CD4-positive, CD25-positive, alpha-beta regulatory T cell (primary cell): ENCODE measurements at places on chromosomes 2 and 18.
A peak's percentile ranks its signal among the peaks of the same experiment; 100 is the strongest.

- DNase-seq: no peak
Measured at GRCh38 chr18:36465276-36465675, 167.8 kb downstream of the FHOD3 start.

DNA sequence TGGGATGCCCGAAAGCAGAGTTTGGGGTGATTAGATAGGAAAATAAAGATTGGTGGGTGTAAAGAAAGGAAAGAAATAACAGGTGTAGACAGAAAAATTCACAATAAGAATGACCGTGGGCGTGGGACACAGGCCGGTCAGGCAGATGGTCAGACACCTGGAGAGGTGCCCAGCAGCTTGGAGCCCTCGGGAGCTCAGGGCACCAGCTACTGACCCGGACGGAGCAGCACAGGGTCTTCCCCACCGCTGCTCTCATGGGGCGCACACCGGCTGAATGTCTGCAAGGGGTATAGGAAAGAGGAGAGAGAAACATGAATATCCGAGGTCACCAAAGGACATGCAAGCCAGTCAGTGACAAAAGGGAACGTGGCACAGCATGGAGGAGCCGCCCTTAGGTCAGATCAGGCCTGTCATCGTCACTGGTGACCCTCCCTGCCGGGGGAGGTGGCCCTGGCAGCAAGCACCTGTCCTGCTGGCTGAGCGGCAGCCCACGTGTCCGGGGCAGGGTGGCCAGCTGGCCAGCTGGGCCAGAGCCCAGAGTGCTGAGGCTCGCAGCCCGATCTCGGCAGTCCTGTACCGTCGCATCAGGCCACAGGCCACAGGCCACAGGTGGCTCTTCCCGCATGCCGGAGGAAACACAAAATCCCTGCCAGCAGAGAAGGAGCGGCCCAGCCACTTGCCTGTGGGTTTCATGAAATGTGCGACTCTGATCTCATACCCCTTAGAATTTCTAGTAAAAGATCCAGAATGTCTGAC is 112.0 kb upstream of the NDUFV2 start:
- no peak for DNase-seq

DNA sequence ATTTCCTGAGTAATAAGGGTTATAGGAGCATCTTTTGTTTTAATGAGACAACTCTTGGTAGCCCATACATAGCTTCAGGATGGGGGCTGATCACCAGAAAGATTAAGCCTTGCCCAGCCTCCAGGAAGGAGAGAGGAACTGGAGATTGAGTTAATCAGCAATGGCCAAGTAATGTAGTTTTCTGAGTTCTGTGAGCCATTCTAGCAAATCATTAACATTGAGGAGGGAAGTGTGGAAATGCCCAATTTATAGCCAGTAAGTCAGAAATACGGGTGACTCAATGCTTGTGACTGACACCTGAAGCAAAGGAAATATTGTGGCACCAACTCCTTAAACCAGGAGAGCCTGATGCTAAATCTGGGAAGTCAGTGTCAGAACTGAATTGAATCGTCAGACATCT is 205.1 kb upstream of the SRD5A2 start:
- no peak for DNase-seq

DNA sequence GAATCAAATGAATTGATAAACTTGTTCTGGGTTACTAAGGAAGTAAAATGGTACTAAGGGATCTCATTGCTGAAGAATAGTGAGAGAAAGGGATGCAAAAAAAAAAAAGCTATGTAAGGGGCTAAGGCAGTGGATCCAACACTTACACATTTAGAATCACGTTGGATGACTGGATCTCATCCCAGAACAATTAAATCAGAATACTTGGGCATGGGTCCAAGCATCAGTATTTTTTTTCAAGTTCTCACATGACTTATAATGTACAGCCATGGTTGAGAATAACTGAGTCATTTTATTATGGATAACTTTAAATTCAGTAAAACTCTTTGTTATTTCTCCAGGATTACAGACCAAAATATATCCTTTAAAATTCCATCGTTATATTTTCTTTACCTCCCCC is 8.5 kb downstream of the DSC1 start:
- no peak for DNase-seq

- DNase-seq: no peak
Measured at GRCh38 chr2:9060819-9061218, 57.3 kb upstream of the MBOAT2 start.

DNA sequence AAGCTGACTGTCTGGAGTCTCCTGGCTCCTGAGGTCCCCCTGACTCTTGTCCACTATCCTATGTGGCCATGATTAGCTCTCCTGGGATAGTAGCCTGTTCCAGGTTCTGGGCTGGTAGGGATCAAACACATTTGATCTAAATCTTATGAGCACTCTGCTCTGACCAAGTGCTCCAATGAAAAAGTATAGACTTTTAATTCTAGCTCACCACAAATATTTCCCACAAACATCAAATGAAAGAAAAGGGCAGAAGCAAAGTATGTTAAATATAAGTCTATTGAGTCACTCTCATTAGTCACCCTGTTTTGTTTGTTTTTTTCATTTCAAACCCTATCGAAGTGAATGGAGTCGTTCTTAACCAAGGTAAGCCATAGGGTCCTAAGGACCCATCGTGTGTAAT is 39.7 kb upstream of the NEDD4L start:
- DNase-seq: no peak

DNA sequence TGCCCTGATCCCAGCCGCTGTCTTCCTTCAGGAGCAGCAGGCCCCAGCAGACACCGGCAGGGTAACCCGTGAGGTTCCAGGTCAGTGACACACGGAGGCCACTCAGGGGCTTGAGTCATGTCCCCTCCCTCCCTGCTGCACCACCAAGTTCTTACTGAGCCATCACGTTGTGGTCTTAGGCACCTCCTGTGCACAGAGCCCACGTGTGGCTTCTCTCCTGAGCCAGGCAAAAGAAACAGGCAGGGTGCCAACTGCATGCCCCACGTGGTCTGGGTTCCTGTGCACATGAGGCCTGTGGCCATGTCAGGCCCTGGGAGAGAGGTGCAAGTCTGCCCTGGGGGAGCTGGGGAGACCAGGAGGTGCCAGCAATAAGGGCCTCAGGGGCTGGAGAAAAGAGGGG is 264.8 kb downstream of the KLHL29 start:
- DNase-seq: no peak

GRCh38 chr2:98505971-98506664 is 61.5 kb downstream of the INPP4A start:
- no peak for DNase-seq

DNA sequence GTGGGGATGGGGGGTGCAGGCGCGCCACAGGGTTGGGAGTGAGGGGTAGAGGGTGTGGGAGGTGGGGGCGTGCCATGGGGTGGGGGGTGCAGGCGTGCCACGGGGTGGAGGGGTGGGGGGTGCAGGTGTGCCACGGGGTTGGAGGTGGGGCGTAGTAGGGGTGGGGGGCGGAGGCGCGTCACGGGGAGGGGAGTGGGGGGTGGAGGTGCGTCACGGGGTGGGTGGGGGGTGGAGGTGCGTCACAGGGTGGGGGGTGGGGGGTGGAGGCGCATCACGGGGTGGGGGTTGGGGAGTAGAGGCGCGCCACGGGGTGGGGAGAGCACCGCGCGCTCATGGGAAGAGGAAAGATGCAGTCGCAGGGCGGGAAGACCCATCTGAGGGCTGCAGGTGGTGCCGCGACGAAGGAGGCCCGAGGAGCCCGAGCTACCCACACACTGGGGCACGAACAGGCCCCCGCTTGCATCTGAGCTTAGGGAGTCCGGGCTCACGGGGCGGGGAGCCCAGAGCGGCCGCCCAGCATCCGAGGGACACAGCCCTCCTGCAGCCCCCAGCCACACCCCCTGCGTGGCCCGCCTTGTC is 37.5 kb downstream of the SNED1 start:
- peak; percentile 47 for DNase-seq

GRCh38 chr18:49071778-49072177 is 121.0 kb upstream of the SMAD7 start:
- DNase-seq: no peak

DNA sequence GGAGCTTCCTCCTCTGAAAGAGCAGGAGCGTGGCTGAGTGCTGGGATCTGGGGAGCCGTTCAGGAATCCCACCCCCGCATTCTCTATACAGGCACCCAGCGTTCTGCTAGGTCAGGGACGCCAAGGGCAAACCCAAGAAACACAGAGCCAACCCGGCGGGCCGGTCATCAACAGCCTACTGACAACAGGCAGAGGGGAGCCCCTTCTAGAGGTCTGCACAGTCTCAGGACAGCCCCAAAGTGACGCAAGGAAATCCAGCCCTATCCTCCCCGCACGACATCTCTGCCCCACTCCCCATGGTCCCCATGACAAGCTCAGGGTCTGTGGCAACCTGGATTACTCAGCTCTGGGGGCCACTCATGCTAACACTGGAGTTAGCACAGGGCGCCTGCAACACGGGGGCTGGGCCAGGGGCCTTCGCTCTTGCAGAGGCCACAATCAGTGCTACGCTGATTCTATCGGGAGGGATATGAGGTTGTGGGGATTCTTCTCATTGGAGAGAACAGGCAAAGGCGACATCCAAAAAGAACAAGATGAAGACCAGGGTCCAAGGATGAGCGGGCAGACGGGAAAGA is 81.6 kb downstream of the PXDN start:
- no peak for DNase-seq

DNA sequence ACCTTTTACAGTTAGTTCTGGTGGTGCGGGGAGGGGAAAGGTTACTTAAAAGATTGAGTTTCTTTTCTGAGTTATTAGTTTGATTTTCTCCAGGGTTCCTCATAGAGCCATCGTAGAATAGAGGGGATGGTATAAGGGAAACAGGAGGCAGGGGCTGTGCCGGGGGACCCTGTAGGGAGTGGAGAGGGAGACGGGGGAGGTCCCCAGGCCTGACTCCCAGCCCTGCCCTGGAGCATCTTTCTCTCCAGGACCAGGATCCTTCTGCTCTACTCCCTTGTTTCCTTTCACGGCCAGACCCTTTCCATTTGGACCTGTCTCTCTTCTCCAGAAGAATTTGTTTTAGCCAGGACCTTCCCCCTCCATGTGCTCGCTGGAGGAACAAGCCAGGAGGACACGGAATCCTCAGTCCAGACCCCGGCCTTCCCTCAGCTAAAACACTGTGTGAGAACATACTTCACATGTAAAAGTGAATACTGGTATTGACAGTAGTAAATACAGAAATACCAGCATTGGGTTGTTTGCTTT is 35.4 kb downstream of the DGKD start:
- DNase-seq: no peak

DNA sequence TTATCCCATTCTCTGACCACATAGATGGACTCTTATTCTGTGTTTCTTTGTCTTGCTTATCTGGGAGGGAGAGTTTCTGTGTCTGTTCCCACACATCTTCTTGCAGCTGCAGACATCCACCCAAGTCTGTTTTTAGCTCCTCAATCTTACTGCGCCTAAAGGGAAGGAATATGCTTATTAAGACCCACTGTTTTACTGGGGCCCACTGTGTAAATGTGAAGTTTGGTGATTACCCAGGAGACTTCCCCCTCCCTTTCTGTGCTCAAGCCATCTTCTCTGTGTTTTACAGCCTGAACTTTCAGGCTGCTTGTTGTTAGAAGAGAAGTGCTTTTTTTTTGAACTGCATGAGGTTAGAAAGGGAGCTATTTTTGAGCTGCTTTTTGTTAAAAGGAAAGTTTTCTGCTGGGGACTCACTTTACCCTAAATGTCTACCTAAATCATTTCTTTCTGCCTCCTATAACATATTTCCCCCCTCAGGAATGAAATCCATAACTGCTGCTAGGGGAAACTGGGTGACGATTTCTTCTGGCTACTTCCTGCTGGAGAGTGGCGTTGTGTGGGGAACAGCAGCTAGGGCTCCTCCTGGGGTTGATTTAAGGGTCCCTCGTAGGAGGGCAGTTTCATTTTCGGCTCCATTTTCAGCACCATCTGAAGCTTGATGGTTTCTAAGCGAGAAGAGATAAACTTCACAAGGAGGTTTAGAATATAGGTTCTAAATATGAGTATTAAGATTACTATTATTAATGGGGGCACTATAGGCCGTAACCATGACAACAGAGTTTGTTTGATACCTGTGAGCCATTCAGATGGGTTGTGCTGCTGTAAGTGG is 39.5 kb upstream of the GMCL1 start:
- DNase-seq: no peak

DNA sequence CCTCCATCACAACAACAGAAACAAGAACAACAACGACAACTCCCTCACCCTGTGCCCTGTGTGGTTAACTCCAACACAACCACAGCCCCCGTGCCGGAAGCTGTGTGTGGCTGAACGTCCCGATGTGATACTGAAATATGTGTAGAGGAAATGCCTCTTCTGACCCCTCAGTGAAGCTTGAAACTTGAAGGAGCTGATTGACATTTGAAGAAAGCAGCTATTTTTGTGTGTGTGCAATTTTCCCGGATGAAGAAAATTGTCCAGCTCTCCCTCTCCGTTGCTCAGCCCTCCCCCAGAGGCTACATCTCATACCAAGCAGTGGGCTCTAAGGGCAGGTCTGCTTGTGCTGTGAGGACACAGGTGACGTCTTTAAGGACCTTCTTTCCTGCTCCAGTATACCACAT is 173.8 kb downstream of the ICOS start:
- DNase-seq: peak; percentile 13

GRCh38 chr2:190468814-190469569 is 60.8 kb downstream of the MFSD6 start:
- no peak for DNase-seq

DNA sequence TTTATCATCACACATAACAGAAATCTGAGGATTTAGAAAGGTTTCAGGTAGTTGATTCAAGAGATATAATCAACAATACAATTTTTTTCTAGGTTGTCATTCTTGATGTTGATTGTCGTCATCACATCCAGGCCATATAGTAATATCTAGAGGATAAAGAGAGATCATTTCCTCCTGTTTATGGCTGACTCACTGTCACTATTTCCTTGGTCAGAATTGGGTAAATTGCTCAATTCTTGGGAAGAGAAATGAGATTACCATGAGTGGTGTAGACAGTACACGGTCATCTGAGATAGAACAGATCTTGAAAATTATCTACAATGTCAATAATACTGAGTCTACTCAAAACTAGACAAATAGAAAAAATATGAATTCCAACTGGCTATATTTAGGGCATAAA is 78.8 kb downstream of the ZNF804A start:
- DNase-seq: no peak

- DNase-seq: no peak
Measured at GRCh38 chr2:203973676-203974075, 37.1 kb downstream of the ICOS start.

GRCh38 chr18:22466608-22467395 is 49.1 kb upstream of the CTAGE1 start:
- no peak for DNase-seq

GRCh38 chr18:24189007-24189528 is 50.2 kb downstream of the CABYR start:
- DNase-seq: no peak
